ENCODE measurements at places on chromosomes 4 and X.

GRCh38 chr4:140557831-140558435 is 10.8 kb downstream of the UCP1 start:
- DNase-seq, result no peak

GRCh38 chrX:9867753-9868152 is 81.5 kb downstream of the SHROOM2 start:
- no peak for DNase-seq

- no peak for DNase-seq
These were observed 311.4 kb downstream of the PRDM5 start for GRCh38 chr4:120611092-120611491.

DNA sequence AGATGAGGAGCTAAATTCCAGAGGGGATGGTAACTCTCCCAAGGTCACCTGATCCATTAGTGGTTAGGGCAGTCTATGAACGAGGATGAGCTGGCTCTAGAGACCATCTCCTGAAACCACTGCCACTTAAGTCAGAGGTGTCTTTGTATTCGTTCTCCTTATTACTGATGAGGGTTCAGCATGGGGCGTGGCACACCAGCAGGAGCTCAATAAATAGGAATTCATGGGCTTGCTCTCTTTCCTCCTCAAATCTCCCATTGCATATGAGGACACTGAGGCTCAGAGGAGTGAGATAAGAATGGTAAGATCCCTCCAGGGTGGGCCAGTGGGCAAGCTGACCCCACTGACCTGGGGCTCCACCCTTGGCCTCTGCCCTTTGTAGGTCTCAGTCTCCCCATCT is 1.7 kb upstream of the GATA1 start:
- no peak for DNase-seq

DNA sequence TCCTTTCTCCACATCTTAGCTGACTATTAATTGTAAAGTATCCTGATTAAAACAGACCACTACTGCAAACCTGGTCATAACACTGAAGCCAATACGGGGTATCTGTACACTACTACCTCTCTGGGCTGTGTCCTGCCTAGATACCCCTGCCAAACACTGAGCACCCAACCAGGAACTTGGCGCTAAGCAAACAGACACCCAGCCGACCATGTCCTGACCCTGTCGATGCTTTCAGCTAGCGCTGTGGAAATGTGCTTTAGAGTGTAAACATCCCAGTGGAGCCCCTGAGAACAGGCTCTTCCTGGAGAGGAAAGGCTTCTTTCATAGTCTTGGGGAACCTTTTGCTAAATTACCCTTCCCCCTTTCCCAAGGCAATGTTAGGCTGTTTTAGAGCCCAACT is 52.9 kb downstream of the CCNG2 start:
- no peak for DNase-seq

DNA sequence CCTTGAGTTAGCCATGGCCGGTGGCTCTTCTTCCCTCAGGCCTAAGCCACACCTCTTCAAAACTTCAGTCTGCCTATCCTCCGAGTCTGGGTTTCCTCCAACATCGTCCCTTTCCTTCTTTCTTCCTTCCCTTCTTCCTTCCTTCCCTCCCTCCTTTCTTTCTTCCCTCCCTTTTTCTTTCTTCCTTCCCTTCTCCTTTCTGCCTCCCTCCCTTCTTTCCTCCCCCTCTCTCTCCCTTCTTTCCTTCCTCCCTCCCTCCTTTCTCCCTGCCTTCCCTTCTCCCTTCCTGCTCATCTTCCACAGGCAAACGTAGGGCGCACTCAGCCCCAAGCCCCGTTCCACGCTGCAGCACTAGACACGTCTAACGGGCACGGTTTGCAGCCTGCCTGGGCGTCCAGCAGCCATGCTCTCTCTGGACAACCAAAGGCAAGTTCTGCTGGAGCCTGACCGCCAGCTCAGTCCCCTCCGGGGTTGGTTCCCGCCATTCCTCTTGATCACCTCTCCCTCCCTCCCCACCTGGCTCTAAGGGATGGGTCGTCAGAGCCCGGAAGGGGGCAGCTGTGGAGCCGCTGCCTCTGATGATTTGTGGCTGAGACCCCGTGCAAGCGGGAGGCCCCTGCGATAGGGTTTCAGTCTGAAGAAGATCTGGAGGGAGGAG is 34.1 kb upstream of the CLDN24 start:
- no peak for DNase-seq

DNA sequence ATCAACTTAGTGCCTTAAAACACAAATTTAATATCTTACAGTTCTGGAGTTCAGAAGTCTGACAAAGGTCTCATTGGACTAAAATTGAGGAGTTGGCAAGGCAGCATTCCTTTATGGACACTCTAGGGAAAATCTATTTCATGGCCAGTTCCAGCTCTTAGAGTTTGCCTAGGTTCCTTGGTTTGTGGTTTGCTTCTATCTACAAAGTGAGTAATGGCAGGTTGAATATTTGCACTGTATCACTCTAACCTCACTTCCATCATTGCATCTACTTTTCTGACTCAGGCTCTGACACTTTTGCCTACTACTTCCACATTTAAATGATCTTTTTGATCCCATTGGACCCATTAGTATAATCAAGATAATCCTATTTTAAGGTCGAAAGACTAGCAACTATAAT is 64.7 kb upstream of the PCDH10 start:
- no peak for DNase-seq

- peak; percentile 33 for DNase-seq
These were observed 16.6 kb downstream of the JAKMIP1 start for GRCh38 chr4:6183740-6184139.

DNA sequence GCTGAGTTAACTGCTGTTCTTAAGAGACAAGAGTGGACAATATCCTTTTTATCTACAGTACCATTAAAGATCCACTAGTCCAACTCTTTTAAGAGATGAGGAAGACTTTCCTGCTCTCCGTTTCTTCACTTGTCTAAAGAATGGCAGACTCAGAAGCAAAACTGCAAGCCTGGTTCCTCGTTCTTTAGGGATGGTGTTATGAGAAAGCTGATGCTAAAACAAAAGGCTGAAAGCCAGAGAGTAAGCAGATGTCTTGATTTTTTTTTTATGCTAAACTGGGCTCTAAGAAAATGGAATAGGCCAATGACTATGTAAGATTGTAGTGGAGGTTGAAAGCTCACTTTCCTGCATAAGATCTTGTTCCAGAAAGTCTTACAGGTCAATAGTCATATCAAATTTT is 78.1 kb downstream of the CNGA2 start:
- DNase-seq, result no peak

- DNase-seq, result no peak
These were observed 28.4 kb upstream of the SLC10A7 start for GRCh38 chr4:146550161-146550560.

- no peak for DNase-seq
These were observed 15.9 kb upstream of the STOX2 start for GRCh38 chr4:183889190-183889589.

DNA sequence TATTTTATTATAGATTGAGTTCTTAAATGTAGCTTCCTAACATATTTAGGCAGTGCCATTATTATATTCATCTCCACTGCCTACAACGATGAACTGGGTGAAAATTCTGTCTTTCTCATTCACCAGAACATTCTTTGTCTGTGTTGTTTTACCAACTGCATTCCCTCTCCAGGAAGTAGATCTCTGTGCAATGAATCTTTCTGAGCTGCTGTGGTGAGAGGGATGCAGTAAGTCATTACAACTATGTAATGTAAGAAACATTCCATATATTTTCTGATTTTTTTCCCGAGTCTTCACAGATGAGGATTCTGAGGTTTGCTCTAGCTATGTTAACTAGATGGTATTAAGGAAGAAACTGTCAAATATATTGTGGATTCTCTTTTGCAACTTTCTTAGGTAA is 811.9 kb upstream of the PCDH7 start:
- no peak for DNase-seq

- DNase-seq, result no peak
These were observed 91.6 kb upstream of the NLRP2B start for GRCh38 chrX:57771689-57772088.

DNA sequence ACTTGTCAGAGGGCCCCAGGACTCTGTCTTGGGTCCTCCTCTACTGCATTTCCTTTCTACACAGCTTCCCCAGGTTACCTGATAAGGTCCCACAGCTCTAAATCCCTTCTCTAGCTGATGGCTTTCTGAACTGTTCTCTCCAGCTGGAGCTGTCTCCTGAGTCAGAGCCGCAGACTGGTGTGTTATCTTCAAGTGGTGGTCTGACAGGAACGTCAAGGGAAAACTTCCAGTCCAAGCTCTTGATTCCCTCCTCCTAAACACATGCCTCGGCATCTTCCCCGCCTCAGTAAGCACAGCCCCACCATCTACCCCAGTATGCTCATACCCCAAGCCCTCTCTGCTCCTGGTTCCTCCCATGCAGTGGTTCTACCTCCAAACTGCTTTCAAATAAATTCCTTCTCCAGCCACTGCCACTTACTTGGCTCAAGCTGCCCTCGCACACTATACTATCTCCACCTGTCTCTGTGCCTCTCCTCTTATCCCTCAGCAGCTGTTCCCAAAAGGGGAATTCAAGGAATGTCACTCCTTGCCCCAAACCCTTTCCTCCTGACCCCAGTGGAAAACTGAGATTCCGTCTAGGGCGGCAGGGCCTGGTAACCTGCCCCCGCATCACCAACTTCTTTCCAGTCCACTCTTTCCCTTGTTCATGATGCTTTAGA is 17.2 kb upstream of the CENPU start:
- no peak for DNase-seq

- no peak for DNase-seq
These were observed 483.5 kb downstream of the ARAP2 start for GRCh38 chr4:35760807-35761206.

DNA sequence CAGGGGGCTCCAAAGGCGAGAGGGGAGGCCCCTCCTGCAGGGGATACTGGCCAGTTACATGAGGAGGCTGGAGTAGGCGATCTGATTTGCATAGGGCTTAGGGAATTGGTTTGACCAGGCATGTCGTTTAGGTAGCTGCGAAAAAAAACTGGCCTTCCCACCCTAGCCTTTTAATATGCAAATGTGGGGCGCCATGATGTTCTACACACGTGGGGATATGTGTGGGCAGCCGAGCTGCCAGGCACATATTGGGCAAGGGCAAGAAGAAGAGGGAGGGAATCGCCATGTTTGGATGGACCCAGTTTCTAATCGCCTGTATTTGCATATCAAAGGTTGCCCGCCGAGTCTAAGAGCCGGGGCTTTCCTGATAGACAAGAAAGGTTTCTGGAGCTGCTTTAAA is 121.3 kb downstream of the PRKX start:
- DNase-seq, result no peak

DNA sequence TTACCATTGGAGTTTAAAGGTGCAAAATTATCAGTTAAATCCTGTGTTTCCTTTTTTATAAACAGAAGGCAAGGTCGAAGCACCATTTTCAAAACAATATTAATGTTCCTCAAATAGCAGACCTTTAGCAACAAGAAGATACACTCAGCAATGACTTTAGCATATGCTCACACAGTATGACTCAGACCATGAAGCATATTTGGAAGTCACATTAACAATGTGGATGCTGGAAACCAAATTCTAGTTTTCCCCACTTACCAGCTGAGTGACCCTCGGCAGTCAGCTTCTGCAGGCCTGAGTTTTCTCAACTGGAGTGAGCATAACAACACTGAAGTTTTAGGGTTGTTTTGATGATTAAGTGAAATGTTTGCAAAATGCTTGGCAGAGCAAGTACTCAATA is 130.5 kb downstream of the ANK2 start:
- DNase-seq, result no peak

Measured in activated CD4-positive, alpha-beta T cell treated with anti-CD3 and anti-CD28 coated beads, Interleukin-2, amount 10 ng/mL, durations not matched to agents 7 days and 5 days (primary cell).